ENCODE measurements at places on chromosomes 5 and 9.
A peak's percentile ranks its signal among the peaks of the same experiment; 100 is the strongest.

GRCh38 chr5:170481849-170482248, 22.0 kb upstream of the KCNIP1 start:
- DNase-seq: no peak

DNA sequence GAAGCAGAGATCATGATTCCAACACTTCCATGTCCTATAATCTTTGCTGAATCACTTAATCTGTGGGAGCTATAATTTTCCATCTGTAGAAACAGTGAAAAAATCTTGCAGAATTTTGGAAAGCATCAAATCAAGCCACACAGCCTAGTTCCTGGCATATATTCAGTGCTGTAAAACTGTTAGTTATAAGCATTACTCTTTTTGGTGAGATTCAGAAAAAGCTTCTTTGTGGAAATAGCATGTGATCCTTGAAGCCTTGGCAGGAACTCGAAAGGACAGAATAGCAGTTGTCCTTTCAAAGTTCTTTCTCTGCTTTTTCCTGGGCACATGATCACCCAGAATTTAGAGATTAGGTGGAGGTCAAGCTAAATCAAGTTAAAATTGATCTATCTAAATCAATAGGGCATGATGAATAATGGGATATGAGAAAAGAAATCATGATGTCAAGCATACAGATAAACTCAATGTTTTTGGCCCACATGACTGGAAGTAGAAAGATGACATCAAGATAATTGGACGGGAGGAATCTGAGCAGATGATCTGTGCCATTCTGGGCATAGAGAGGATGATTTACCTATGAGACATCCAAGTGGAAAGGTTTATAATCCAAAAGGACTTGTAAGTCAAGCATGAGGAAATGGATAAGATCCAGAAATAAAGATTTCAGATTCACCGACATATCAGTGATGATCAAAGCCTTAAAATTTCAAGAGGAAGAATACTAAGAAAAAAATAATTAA, 73.1 kb downstream of the TMEM232 start:
- DNase-seq: no peak

GRCh38 chr5:56207537-56207936, 25.6 kb downstream of the ANKRD55 start:
- no peak for DNase-seq

GRCh38 chr5:91114658-91115057, 268.5 kb downstream of the ARRDC3 start:
- DNase-seq: no peak

DNA sequence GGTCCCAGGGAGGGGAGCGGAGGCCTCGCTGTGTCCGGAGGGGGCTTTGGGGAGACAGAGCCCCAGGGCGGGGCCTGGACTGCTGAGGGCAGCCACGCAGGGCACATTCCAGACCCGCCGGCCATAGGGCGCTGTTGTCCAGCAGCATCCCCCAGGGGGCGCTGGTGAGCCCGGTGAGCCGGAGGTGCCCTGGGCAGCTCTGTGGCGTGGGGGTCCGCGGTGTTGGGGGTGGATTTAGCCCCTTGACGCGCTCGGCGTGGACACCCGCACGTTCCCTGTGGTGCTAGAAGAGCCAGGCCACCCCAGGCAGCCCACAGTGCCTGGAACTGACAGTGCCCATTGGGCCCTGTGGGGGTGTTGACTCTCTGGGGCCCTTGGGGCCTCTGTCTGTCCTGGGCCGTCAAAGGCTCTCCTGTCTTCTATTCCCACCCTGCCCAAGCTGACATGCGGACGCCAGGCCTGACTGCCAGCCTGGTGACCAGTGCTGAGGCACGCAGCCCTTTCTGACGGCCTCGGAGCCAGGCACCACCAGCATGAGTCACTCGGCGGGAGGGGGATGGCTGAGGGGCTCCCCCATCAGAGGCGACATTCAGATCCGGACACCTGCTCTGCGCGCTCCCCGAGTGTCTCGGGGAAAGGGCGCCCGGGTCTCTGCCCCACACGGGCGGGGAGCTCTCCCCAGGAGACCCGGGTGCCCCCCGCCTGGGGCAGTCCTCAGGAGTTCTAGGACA, 23.9 kb downstream of the TPPP start:
- peak; percentile 45 for DNase-seq

DNA sequence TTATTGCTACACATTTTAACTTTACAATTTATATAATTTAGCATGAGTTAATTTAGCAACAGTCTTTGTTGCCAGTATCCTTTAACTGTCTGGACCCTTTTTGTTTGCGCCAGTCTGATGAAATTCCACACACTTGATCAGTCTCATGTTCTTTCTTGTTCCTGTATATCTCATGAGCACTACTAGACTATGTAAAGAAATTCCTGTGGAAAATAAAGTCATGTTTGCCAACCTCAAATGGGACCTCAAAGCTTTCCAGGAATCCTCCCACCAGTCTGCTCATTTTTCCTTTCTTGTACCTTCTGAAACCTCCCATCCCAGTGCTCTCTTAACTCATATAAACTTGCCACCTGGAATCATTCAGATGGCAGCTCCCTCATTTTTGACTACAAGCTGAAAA, 8.0 kb downstream of the DMXL1 start:
- DNase-seq: no peak

DNA sequence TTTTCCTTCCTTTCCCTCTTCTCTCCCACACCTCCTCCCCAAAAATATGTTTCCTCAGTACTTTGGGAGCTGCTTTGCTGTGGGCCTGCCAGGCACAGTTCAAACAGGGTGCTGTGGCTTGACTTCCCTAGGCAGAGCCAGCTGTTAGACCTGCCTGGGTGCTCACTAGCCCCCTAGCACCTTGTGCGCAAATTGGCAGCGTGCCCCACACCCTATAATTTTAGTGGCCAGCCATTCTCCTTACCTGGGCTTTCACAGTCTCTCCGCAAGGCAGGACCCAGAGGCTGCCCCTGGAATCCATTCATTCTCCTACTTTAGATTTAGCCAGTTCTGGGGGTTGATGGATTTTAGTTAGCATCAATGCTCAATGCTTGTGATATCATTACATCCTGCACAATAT, 72.3 kb downstream of the ANGPTL2 start:
- DNase-seq: no peak

DNA sequence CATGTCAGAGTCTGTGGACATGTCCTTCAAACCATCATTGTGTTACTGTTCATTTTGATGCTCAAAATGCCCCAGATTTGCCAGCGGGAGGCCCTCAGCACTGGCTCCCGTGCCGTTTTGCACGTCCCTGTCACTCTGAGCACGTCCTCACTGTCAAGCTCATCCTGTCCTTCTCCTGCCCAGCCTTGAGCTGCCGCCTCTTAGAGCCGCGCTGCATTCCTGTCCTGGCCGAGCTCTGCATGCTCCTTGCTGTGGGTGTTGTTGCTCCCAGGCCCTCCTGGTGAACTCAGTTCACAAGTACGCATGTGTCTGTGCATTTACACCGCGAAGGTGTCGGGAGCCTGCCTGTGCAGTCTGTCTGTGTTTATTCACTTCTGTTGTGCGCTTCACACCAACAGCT, 62.2 kb downstream of the WNK2 start:
- no peak for DNase-seq

DNA sequence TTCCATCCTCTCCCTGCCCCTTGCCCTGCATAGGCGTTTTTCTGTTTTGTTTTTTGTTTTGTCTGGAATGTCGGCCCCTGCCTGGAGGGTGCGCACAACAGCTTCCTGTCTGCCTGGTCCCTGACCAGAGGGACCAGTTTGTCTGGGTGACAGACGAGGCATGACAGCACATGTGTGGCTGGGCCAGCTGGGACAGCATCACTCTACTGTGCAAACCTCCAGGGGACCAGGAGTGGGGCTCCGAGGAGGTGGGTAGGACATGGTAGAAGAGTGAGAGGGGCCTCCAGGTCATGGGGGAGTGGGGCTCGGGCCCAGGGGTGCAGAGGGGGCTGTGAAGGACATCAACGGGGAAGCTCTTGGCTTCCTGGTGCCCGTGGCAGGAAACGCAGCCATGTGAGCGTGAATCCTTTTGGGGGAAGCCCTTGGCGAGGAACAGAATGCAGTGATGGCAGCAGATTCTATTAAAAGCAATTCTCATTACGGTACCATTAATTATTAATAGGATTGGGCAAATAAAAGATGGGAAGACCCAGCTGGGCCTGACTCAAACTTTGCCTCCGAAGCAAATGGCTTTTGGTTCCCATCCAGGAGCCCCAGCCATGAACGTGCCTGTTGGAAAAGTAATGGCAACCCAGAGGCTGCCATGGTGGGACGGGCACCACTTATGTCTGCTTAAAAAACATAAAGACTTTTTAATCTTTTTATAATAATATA, 184.4 kb upstream of the IER5L start:
- DNase-seq: no peak
